ENCODE measurements at places on chromosomes 2 and 18. TPM values are rescaled to one million over a fixed set of nuclear protein-coding genes. Genes with fewer than 3 reads are reported as not detected.

Gene CNGA3
- total RNA-seq = 0.29 TPM

Gene ADD2
- total RNA-seq = not detected

Gene TUBA3E
- total RNA-seq = not detected

Gene KLF7
- total RNA-seq = 31.1 TPM

Gene DSC2
- under 0.01 TPM for total RNA-seq

Gene SLC14A1
- total RNA-seq = 136 TPM

Gene TXNDC2
- 0.36 TPM for total RNA-seq
